ENCODE measurements at places on chromosomes 13 and 19.

DNA sequence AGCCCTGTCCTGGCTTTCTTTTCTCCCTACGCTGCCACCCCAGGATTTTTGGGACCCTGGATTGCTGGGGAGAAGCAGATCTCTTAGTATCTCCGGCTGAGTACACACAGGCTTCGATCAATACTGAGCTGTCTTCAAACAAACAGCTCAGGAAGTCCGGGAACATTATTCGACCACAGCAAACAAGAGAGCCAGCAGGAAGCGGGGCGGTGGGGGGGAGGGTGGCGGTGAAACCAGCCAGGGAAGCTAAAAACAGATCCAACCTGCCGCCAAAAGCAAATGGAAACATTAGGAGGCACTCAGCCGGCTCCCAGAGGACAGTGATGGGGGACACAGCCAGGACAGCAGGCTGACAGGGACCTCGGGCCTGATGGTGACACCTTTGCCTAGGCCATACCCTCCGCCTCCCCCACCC, 12.2 kb upstream of the BCAM start:
- no peak for DNase-seq

GRCh38 chr13:22428188-22428828, 752.5 kb upstream of the SGCG start:
- no peak for DNase-seq

GRCh38 chr13:100646030-100646673, 28.4 kb downstream of the TMTC4 start:
- no peak for DNase-seq

GRCh38 chr13:111344471-111345191, 24.2 kb downstream of the TEX29 start:
- DNase-seq: peak; percentile 93

DNA sequence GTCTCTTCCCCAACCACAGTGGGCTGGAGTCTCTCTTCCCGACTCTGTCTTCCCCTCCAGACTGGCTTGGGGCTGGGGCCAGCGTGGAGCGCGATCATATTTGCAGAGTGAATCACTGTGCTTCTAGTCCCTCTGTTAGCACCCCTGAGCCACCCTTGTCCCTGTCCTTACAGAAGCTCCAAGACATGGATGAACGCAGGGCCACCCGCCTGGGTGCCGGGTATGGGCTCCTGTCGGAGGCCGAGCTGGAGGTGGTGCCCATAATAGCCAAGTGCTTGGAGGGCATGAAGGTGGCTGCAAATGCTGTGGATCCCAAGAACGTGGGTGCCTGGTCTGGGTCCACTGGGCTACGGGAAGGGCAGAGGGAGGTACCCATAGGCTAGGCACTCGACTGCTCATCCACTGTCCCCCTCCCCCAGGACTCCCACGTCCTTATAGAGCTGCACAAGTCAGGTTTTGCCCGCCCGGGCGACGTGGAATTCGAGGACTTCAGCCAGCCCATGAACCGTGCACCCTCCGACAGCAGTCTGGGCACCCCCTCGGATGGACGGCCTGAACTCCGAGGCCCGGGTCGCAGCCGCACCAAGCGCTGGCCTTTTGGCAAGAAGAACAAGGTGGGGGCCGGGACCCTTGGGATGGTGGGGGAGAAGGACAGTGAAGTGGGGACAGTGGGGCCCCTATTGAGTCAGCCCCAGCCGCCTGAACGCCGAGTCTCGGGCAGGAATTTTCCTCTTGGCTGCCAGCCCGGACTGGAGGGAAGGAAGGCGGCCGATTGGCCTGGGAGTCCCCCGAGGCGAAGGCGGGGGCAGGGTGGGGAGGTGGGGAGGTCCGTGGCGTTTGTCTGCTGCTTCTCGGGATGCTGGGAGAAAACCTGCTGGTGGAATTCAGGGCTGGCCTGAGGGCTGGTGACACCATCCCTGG, 5.2 kb downstream of the TRIP10 start:
- DNase-seq: peak; percentile 52

DNA sequence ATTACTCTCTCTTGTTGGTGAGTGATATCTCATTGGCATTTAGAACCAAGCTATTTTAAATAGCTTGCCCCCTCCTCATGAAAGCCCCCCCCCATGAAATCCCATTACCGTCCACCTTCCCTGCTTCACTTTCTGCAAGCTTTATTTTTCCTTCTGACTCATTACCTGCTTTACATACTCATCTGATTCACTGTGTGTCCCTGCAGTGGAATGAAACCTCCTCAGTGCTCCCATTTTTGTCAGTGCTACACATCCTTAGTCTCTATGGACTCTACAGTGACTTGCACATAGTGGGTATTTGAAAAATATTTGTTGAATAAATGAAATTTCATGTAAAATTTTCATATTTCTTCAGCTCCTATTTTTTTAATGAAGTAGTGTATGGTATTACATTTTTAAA, 62.3 kb downstream of the DOCK9 start:
- no peak for DNase-seq

DNA sequence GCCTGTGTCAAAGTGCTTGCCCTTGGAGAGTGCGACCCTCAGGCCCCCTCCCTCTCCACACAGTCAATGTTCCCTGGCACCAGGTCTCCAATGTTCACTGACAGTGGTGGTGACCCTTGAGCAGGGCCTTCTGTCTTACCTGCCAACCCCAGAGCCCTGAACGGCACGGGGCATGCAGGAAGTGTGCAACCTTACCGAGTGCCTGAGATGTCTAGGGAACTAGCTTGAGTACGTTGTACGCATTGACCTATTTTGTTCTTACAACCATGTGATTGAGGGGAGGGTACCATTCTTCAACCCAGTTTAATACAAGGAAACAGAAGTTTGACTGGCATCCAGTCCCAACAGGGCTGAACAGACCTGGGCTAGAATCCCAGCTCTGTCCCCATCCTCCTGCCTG, 13.2 kb downstream of the MAG start:
- DNase-seq: no peak

- no peak for DNase-seq
Measured at GRCh38 chr13:103062079-103062478, 4.1 kb downstream of the SLC10A2 start.

GRCh38 chr19:7337380-7338194, 11.2 kb upstream of the ARHGEF18 start:
- no peak for DNase-seq

DNA sequence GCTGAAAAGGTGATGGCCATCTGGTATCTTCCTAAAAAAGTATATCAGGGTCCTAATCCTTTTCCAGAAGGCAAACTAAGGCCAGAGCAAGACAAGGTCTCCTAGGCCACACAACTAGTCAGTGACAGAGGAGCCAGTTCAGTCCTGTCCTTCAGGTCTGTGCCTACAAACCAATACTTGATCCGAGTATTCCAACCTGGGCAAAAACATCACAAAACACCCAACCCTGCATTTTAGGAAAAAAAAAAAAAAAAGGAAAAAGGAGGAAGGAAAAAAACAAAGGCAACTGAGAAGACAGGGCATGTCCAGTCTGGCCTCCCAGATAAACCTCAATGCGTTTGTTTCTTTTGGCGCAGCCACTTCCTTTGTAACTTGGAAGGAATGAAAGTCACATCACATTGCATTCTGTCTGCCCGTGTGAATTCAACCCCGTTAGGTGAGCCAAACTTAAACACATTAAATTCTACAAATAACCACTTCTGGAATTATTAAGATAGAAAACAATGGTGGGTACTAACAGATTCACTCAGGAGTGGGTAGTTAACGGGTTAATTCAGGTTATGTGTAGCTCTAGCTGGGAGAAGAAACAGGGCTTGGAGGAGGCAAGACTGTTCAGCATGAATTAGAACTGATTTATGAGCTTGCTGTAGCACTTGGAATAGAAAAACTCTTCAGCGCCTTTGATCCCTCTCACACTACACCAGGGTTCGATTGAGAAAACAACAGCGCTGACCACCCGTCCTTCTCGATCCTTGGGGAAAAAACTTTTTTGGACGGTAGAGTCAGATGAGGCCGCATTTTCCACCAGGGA, 43.0 kb upstream of the HNRNPA1L2 start:
- DNase-seq: no peak

- peak; percentile 69 for DNase-seq
Measured at GRCh38 chr19:11924886-11925650, at the start of gene ZNF700. ZNF700 (plus strand) TSS chr19:11925107; CDS start chr19:11925211, 104 bp downstream.

DNA sequence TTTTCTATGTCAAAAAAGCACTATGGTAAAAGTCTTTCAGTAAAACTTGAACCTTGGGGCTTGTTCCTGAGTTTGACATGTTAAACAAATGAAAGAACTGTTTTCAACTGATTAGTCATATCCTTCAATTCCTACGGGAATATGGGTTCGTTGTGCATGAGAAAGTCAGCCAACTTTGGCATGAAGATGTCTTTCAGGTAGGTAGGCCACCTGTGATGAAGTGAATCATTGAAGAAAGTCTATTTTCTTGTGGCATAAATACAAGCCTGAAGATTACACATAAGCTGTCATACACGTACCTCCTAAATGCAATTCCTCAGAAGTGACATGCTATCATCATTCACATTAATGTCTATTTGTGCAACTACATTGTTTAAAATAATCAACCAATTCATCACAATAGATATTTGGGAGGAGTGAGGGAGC, 513.0 kb downstream of the IRS2 start:
- no peak for DNase-seq

DNA sequence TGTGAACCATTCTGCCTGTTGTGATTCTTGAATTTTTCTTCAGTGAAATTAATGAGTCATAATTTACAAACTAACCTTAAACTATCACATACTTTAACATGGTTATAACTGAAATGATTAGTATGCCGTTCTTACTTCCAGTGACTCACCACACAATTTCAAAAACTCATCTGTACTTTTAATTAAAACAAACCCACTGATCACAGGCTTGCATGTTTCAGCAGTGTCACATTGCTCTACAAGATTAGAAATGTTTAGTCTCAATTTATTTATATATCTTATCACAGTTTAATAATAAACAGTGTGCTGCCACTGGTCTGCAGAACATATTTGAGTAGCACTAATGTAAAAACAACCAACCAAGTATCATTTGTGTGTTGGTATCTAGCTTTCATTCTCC, 2227.9 kb upstream of the PCDH20 start:
- DNase-seq: no peak

DNA sequence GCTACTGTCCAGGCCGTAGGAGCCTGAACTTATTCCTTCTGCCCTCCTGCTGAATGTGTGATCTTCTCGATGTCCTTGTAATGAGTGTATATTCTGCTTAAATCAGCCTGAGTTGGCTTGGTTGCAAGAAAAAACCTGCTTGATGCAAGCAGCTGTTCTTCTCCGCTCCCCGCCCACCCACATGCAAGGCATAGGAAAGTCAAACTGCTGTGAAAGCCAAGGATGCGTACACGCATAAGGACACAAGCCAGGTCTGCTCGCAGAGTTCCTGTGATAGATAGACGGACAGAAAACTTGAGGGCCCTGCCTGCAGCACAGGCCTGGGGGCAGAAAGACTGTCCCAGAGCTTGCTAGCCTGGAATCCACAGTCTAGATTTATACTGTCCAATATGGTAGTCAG, 101.1 kb downstream of the DNAJC15 start:
- DNase-seq: no peak

All from AG04450 (cell line).